ENCODE measurements at places on chromosomes 7 and 10.

- DNase-seq = no peak
These were observed 70.8 kb upstream of the ZMIZ1 start for GRCh38 chr10:78997635-78998618.

GRCh38 chr10:7185367-7185690 is 225.5 kb downstream of the SFMBT2 start:
- DNase-seq = no peak

- DNase-seq = peak; percentile 44
These were observed 860 bp downstream of the ZEB1 start for GRCh38 chr10:31319602-31320549.

- DNase-seq = no peak
These were observed 37.3 kb downstream of the SND1 start for GRCh38 chr7:127689194-127689772.
